ENCODE measurements at places on chromosomes 1 and 21. TPM values are rescaled to one million over a fixed set of nuclear protein-coding genes. Genes with fewer than 3 reads are reported as not detected.

NDUFS5 gene
- total RNA-seq = 263 TPM

- no peak for DNase-seq
These were observed 604 bp downstream of the FGR start for GRCh38 chr1:27634177-27634984.

- DNase-seq = no peak
These were observed 24.4 kb upstream of the COL18A1 start for GRCh38 chr21:45380566-45380965.

DNA sequence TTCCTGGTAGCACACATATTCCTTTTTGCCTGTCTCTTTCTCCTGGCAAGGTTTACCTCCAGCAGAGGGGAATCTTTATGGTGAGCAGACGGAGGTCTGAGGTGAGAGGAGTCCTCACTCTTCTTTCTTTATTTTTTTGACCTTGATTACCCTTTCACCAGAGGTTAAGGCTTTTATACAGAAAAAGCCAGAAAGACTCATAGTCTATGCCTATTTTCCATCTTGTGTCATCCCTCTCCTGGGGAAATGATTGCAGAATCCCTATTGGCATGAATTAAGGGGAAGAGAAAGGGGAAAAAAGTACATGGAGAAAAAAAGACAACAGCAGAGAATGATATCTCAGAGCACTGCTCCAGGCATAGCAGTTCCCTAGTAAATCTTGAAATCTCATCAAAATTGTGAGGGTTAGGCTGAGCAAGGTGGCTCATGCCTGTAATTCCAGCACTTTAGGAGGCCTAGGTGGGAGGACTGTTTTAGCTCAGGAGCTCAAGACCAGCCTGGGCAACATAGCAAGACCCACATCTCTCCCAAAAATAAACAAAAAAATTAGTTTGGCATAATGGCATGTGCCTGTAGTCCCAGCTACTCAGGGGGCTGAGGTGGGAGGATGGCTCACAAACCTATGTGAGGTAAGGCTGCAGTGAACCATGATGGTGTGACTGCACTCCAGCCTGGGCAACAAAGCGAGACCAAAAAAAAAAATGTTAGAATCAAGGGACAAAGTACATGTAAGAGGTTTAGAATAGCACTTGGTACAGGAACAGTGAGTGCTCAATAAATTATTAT is 1.2 kb upstream of the XPR1 start:
- no peak for DNase-seq

DNA sequence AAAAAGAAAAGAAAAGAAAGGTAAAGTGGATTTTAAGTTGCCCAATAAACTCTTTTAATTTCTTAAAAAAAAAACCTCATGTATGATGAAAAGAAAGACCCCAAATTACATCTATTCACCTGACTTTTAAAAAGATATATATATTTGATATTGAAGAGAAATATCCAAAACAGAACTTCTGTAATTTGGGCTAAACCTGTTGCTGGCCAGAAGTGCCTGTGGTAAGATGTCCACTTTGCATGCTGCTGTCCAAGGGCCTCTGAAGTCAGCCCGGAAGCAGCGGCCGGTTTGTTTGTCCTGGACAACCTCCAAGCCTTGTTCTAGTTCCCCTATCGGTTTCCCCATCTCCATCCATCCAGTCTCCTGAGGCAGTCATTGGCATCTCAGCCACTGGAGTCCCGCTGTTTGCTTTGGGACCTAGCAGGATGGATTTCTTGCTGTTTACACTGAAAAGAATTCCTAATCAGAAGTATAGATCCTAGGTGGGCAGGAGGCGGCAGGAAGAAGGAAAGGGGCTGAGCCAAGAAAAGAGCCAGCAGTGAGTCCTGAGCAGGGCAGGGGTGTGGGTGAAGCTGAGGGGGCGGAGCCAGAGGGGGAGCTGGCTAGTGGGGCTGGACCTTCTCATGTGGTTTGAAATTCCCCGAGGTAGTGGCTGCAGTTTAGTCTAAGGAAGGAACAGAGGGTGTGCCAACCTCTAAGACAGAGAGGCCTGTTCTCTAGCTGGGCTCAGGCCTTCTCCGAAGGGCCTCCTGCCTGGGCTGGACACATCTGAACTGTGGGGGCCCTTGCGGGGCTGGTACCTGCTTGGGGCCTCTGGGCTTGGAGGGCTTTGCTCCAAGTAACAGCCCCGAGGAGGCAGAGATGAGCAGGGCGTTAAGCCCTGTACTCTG is 3.3 kb downstream of the NCMAP start:
- peak; percentile 48 for DNase-seq

GRCh38 chr1:89771991-89772560 is 48.8 kb upstream of the LRRC8D start:
- no peak for DNase-seq

TEDDM1 gene
- not detected for total RNA-seq

DNA sequence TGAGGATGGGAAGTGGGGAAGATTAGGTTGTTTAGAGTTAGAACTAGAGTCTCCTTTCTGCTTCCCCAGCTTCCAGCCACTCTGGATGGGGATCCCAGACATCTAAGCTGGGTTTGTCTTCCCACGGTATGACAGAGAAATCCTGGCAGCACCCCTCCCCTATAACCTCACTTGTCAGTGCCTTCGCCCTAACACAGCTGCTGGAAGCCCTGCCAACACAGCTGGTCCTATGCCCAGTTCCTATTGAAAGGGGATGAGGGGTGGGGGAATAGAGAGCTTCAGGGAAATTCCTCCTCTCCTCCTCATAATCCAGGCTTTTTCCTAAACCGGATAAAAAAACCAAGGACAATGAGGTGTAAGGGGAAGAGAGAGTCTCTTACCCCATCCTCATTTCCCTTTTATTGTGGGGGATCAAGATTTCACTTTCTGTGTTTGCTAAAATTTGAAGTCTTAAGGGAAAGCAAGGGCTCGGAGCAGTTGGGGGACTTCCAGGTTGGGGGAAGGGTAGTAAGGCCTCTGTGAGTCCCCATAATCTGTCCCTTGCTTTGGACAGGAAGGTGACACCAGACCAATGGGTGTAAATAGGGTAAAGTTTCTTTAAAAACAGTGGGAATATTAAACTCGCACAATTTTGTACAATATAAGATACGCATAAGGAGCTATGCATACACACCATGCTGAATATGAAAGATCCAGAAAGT is 590 bp downstream of the TMOD4 start:
- DNase-seq = no peak

NTPCR gene
- total RNA-seq = 34.2 TPM

DNA sequence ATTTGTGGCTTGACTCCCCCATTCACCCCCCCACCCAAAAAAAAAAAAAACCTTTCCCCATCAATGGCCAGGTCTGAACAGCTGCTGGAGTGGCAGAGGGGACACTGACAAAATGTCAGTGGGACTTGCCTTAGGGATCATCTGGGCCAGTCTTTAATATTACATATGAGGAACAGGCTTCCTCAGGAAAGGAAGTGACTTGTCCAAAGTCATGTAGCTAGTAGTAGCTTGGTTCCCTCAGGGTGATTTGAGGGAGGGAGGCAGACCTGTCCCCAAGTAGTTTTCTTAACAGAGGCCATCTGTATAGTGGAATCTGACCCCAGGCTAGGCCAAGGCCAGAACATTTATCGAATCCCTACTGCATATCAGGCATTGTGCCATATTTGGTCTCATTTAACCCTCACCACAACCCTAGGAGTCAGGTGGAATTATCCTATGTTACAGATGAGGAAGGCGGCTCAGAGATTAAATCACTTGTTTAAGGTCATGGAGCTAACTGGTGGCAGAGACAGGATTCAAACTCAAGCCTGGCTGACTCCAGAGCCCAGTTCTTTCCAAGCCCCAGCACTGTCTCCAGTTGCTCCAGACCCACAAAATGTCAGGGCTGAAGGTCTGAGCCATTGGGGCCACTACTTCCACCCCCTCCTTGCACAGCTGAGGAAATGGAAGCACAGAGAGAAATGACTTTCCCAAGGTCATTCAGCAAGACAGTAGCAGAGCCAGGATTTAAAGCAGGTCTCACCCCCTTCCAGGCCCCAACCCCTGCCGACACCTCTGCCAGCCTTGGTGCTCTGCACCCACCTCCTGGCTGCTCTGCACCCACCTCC is 10.4 kb downstream of the ZBTB7B start:
- DNase-seq = no peak

PTPRF gene
- total RNA-seq = 224 TPM

AGO3 gene
- total RNA-seq = 26.9 TPM

MYBPHL gene
- 1.0 TPM for total RNA-seq

MYOC gene
- not detected for total RNA-seq

BRDT gene
- not detected for total RNA-seq

- DNase-seq = no peak
These were observed 110.2 kb downstream of the NTNG1 start for GRCh38 chr1:107251083-107251482.

CD1E gene
- not detected for total RNA-seq

GRCh38 chr1:154628121-154628405 is 20.1 kb upstream of the ADAR start:
- no peak for DNase-seq

Measured in HCT116 (cell line).